ENCODE measurements at places on chromosomes 3 and 15. TPM values are rescaled to one million over a fixed set of nuclear protein-coding genes. Genes with fewer than 3 reads are reported as not detected.

- H3K27ac ChIP-seq: no peak overlapping the region
- DNase-seq: no peak
- no peak overlapping the region for H3K4me3 ChIP-seq
- peaks cover under 1% of the 10 kb centered on the region for H3K36me3 ChIP-seq
- no peaks in the 10 kb centered on the region for H3K4me1 ChIP-seq
- H3K27me3 ChIP-seq: no peaks in the 10 kb centered on the region
These were observed 74.1 kb downstream of the MSL2 start for GRCh38 chr3:136122006-136122405.

DNA sequence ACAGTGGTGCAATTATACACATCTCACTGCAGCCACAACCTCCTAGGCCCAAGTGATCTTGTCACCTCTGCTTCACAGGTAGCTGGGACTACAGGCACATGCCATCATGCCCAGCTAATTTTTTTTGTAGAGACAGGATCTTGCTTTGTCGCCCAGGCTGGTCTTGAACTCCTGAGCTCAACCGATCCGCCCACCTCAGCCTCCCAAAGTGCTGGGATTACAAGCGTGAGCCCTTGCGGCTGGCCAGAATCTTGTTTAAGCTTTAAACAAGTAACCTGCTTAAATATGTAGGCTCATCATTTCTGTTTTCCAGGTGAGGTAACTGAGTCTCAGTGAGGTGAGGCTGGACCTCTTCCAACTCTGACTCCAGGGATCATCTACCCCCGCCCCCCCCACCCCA lies 7.7 kb upstream of the PSTPIP1 start:
- H3K27me3 ChIP-seq: no peaks in the 10 kb centered on the region
- H3K27ac ChIP-seq: peak overlapping the region; percentile 100
- no peak overlapping the region for H3K4me3 ChIP-seq
- no peaks in the 10 kb centered on the region for H3K36me3 ChIP-seq
- H3K4me1 ChIP-seq: peaks cover 44% of the 10 kb centered on the region
- DNase-seq: peak; percentile 10

GRCh38 chr15:70715840-70716485 lies 47.4 kb downstream of the UACA start:
- no peaks in the 10 kb centered on the region for H3K36me3 ChIP-seq
- H3K27me3 ChIP-seq: peaks cover 2% of the 10 kb centered on the region
- H3K4me1 ChIP-seq: no peaks in the 10 kb centered on the region
- no peak overlapping the region for H3K4me3 ChIP-seq
- DNase-seq: no peak

GRCh38 chr3:126180477-126181397 lies at the start of gene ALDH1L1:
ALDH1L1 (minus strand) TSS chr3:126180586; CDS start chr3:126160979, 19,607 bp downstream.
- H3K4me3 ChIP-seq: no peak within 1 kb of the TSS
- H3K4me1 ChIP-seq: peaks cover 2% of the 10 kb centered on the region
- peaks cover 27% of the 10 kb centered on the region for H3K27me3 ChIP-seq
- H3K36me3 ChIP-seq: no peaks in the 10 kb centered on the region
- no peak for DNase-seq
- no peak within 1 kb of the TSS for H3K27ac ChIP-seq

- no peak for DNase-seq
- H3K36me3 ChIP-seq: no peaks in the 10 kb centered on the region
- no peak overlapping the region for H3K4me3 ChIP-seq
- no peak overlapping the region for H3K27ac ChIP-seq
- H3K4me1 ChIP-seq: peaks cover 14% of the 10 kb centered on the region
- peaks cover 6% of the 10 kb centered on the region for H3K27me3 ChIP-seq
These were observed 49.1 kb downstream of the IQCH start for GRCh38 chr15:67303490-67304363.

GRCh38 chr3:195001961-195002861 lies 268.7 kb downstream of the XXYLT1 start:
- DNase-seq: peak; percentile 36
- no peak overlapping the region for H3K27ac ChIP-seq
- H3K4me1 ChIP-seq: no peaks in the 10 kb centered on the region
- no peak overlapping the region for H3K4me3 ChIP-seq
- no peaks in the 10 kb centered on the region for H3K36me3 ChIP-seq

DNA sequence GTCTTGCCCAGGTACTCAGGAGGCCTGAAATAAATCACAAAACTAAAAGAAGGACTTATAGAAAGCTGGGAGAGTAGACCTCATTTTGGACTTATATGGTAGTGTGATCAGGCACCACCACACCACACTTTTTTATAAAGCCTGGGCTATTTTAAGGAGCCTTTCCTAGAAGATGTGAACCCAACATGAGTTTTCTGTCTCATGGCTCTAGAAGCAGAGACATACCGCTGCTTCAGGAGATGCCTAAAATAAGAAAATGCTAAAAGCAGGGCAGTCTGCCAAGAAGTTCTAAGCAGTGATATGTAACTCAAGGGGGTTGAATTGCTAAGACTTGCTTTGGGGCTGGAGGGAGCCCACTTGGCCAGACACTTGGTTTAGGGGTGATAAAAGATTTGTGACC lies 49.6 kb downstream of the SUMF1 start:
- peaks cover 36% of the 10 kb centered on the region for H3K4me1 ChIP-seq
- H3K27me3 ChIP-seq: no peaks in the 10 kb centered on the region
- no peak for DNase-seq

DNA sequence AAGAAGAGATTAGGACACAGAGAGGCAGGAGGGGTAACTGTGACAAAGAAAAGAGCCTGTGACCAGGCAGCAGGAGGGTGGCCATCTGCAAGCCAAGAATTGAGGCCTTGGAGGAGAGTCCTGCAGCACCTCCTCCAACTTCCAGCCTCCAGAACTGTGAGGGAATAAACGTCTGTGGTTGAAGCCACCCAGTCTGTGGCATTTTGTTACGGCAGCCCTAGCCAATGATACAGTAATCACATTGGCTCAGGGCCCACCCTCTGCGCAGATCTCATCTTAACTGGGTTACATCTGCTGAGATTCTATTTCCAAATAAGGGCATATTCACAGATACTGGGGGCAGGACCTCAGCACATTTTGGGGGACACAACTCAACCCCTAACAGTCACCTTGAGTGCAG lies 11.3 kb downstream of the SELENOS start:
- no peak overlapping the region for H3K4me3 ChIP-seq
- H3K4me1 ChIP-seq: peaks cover 4% of the 10 kb centered on the region
- DNase-seq: no peak
- H3K36me3 ChIP-seq: peaks cover 13% of the 10 kb centered on the region
- H3K27ac ChIP-seq: no peak overlapping the region

DNA sequence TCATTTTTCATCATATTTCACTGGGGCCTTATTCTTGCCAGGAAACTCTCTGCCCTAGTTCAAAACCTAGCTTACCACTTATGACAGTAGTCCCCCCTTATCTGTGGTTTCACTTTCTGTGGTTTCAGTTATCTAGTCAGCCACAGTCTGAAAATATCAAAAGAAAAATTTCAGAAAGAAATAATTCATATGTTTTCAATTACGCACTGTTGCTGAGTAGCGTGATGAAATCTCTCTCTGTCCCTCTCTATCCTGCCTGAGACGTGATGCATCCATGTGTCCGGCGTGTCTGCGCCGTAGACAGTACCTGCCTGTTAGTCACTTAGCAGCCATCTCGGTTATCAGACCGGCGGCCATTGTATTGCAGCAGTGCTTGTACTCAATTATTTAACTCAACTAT lies 369.9 kb upstream of the MCTP2 start:
- no peak for DNase-seq
- no peaks in the 10 kb centered on the region for H3K36me3 ChIP-seq
- H3K27ac ChIP-seq: no peak overlapping the region
- peaks cover 2% of the 10 kb centered on the region for H3K4me1 ChIP-seq
- no peak overlapping the region for H3K4me3 ChIP-seq
- peaks cover 9% of the 10 kb centered on the region for H3K27me3 ChIP-seq

GRCh38 chr15:93180656-93181055 lies 91.6 kb upstream of the RGMA start:
- H3K4me1 ChIP-seq: no peaks in the 10 kb centered on the region
- no peaks in the 10 kb centered on the region for H3K36me3 ChIP-seq
- no peak overlapping the region for H3K27ac ChIP-seq
- peaks cover 2% of the 10 kb centered on the region for H3K27me3 ChIP-seq

- H3K36me3 ChIP-seq: no peaks in the 10 kb centered on the region
- H3K27me3 ChIP-seq: no peaks in the 10 kb centered on the region
- no peak overlapping the region for H3K27ac ChIP-seq
These were observed 207.7 kb downstream of the PLOD2 start for GRCh38 chr3:145953316-145953715.

GRCh38 chr3:14227856-14228255 lies 49.2 kb downstream of the LSM3 start:
- H3K36me3 ChIP-seq: no peaks in the 10 kb centered on the region
- peaks cover 2% of the 10 kb centered on the region for H3K4me1 ChIP-seq
- no peak overlapping the region for H3K4me3 ChIP-seq
- H3K27ac ChIP-seq: no peak overlapping the region

GRCh38 chr15:56244811-56245576 lies 1.3 kb upstream of the RFX7 start:
- H3K36me3 ChIP-seq: peaks cover 2% of the 10 kb centered on the region
- DNase-seq: peak; percentile 67
- peaks cover 26% of the 10 kb centered on the region for H3K4me1 ChIP-seq
- H3K4me3 ChIP-seq: peak overlapping the region; percentile 91
- peak overlapping the region; percentile 93 for H3K27ac ChIP-seq

GRCh38 chr15:92050220-92050898 lies 196.9 kb downstream of the SLCO3A1 start:
- no peak for DNase-seq
- H3K27ac ChIP-seq: no peak overlapping the region
- peaks cover 7% of the 10 kb centered on the region for H3K4me1 ChIP-seq

- no peak overlapping the region for H3K27ac ChIP-seq
- H3K4me3 ChIP-seq: no peak overlapping the region
- H3K36me3 ChIP-seq: no peaks in the 10 kb centered on the region
These were observed 40.2 kb upstream of the DLG1 start for GRCh38 chr3:197338586-197338985.

- peaks cover 5% of the 10 kb centered on the region for H3K4me1 ChIP-seq
- no peak for DNase-seq
- H3K36me3 ChIP-seq: peaks cover 12% of the 10 kb centered on the region
- no peak overlapping the region for H3K4me3 ChIP-seq
These were observed 66.5 kb downstream of the ARMC8 start for GRCh38 chr3:138253609-138254008.

- no peaks in the 10 kb centered on the region for H3K36me3 ChIP-seq
- H3K27me3 ChIP-seq: no peaks in the 10 kb centered on the region
- DNase-seq: no peak
- H3K27ac ChIP-seq: no peak overlapping the region
- no peak overlapping the region for H3K4me3 ChIP-seq
These were observed 10.6 kb downstream of the TP63 start for GRCh38 chr3:189641776-189642175.

- DNase-seq: no peak
- H3K4me3 ChIP-seq: no peak overlapping the region
- peaks cover 18% of the 10 kb centered on the region for H3K4me1 ChIP-seq
- no peak overlapping the region for H3K27ac ChIP-seq
These were observed 73.1 kb upstream of the FEZF2 start for GRCh38 chr3:62446337-62446940.

- H3K36me3 ChIP-seq: peaks cover 30% of the 10 kb centered on the region
- no peak overlapping the region for H3K27ac ChIP-seq
- H3K27me3 ChIP-seq: no peaks in the 10 kb centered on the region
- H3K4me1 ChIP-seq: peaks cover 71% of the 10 kb centered on the region
- no peak overlapping the region for H3K4me3 ChIP-seq
These were observed 9.4 kb downstream of the SELENOT start for GRCh38 chr3:150612494-150612893.

GRCh38 chr3:189403194-189403593 lies 228.0 kb upstream of the TP63 start:
- H3K4me3 ChIP-seq: no peak overlapping the region
- no peak overlapping the region for H3K27ac ChIP-seq
- H3K4me1 ChIP-seq: peaks cover 9% of the 10 kb centered on the region
- no peaks in the 10 kb centered on the region for H3K36me3 ChIP-seq
- no peaks in the 10 kb centered on the region for H3K27me3 ChIP-seq

DNA sequence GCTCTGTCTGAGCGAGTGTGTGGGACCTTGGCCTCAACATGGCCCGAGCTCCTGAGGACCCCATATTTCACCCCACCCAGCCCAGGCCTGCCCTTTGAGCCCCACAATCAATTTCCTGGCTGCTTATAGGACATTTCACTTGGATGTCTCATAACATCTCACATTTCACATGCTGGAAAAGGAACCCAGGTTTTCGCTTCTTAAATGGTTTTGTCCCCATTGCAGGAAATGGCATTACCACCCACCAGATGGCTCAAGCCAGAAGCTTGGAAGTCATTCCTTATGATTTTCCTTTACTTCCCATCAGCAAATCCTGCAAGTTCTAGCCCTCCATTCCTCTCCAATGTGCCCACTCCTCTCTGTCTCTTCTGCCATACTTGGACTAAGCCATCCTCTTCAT lies 14.9 kb downstream of the ITGA11 start:
- H3K36me3 ChIP-seq: no peaks in the 10 kb centered on the region
- no peak overlapping the region for H3K4me3 ChIP-seq
- peaks cover 1% of the 10 kb centered on the region for H3K27me3 ChIP-seq
- H3K4me1 ChIP-seq: no peaks in the 10 kb centered on the region

DNA sequence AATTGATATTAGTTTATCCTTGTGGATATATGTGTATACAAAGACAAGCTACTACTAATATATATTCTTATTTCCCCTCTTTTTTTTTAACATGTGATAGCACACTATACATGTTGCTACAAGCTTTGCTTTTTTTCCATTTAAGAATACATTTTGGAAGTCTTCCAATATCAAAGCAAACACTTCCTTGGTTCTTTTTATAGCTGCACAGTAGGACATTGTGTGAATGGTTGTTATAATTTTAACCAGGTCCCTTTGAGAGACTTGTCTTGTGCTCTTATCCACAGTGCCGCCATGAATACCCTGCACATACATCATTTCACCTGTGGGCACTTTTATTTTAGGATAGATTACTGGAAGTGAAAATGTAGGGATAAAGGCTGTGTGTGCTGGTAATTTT lies 88.7 kb downstream of the CACNA2D3 start:
- no peaks in the 10 kb centered on the region for H3K36me3 ChIP-seq
- no peaks in the 10 kb centered on the region for H3K27me3 ChIP-seq
- H3K4me3 ChIP-seq: no peak overlapping the region
- no peak for DNase-seq
- H3K27ac ChIP-seq: no peak overlapping the region
- no peaks in the 10 kb centered on the region for H3K4me1 ChIP-seq

DNA sequence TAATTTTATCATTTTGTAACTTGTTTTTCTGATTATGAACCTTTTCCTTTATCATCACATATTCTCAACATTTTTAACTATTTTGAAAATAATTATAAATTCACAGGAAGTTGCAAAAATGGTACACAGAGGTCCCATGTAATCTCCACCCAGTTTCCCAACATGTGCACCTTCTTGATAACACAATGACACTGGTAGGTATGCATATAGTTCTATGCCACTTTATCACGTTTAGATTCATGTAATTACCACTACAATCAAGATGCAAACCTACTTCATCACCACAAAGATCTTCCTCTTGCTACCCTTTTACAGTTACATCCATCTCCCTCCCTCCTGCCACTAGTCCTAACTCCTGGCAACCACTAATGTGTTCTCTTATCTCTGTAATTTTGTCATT lies 413.9 kb downstream of the SHQ1 start:
- no peak for DNase-seq
- no peak overlapping the region for H3K4me3 ChIP-seq

Gene ABHD17C
- 9.0 TPM for total RNA-seq

Gene SLC28A2
- not detected for total RNA-seq

Gene SCG5
- total RNA-seq: 1.6 TPM

Gene SERPINI2
- total RNA-seq: not detected

Gene CACNA2D2
- 0.63 TPM for total RNA-seq

Gene CCK
- not detected for total RNA-seq

Gene SAMMSON
- not detected for total RNA-seq

Gene LOXL1
- total RNA-seq: 2.5 TPM

Gene TPRG1
- 11.5 TPM for total RNA-seq

Gene NUP210
- 144 TPM for total RNA-seq

Gene STARD9
- 3.4 TPM for total RNA-seq

Gene CHL1
- not detected for total RNA-seq

Gene WNT7A
- total RNA-seq: 0.29 TPM

Gene CAND2
- total RNA-seq: 1.2 TPM

Gene TMCO5A
- total RNA-seq: not detected

Gene MCF2L2
- total RNA-seq: 4.7 TPM

Gene IGSF11
- total RNA-seq: 0.15 TPM

Gene TATDN2
- total RNA-seq: 36.9 TPM
